ENCODE measurements at places on chromosomes 6 and 20. TPM values are rescaled to one million over a fixed set of nuclear protein-coding genes. Genes with fewer than 3 reads are reported as not detected.

The MUC21 gene
- not detected for total RNA-seq

The SMIM26 gene
- total RNA-seq, result 307 TPM

The OR12D2 gene
- total RNA-seq, result not detected

The SF3B5 gene
- 104 TPM for total RNA-seq

The EPPIN gene
- 0.97 TPM for total RNA-seq

The PCSK2 gene
- total RNA-seq, result not detected

The C6orf52 gene
- total RNA-seq, result not detected

The SLC44A4 gene
- 6.2 TPM for total RNA-seq

The LY6G6F gene
- total RNA-seq, result not detected

The RTF2 gene
- 81.0 TPM for total RNA-seq

The DYNLRB1 gene
- total RNA-seq, result 120 TPM

The PSORS1C2 gene
- not detected for total RNA-seq

The IRF4 gene
- total RNA-seq, result not detected

The MOCS1 gene
- total RNA-seq, result 10.3 TPM

The SNAI1 gene
- total RNA-seq, result 1.0 TPM

The IL17A gene
- not detected for total RNA-seq

Data from uterus (tissue), 4 donors.